Heart right ventricle (tissue), 16 donors: ENCODE measurements at places on chromosomes 4 and X. TPM values are rescaled to one million over a fixed set of nuclear protein-coding genes. Genes with fewer than 3 reads are reported as not detected.
A peak's percentile ranks its signal among the peaks of the same experiment; 100 is the strongest.

Gene GPRIN3
- 4.3 TPM for total RNA-seq

Gene PF4V1
- total RNA-seq: not detected

Gene CNGA1
- total RNA-seq: 0.37 TPM

DNA sequence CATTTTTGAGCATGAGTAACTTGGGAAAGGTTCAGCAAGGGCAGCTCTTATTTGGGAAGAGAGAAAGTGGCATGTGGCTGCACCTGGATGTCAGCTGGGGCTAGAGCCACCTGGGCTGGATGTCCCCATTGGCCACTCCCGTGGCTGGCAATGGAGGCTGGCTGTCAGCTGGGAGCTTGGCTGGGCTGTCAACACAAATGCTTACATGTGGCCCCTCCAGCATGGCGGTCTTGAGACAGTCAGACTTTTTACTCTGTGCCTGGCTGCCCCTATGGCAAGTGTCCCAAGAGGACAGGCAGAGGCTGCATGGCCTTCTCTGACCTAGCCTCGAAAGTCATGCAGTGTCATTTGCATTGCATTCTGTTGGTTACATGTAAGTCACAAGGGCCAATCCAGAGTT is 99.6 kb downstream of the FAM53A start:
- no peak for DNase-seq

DNA sequence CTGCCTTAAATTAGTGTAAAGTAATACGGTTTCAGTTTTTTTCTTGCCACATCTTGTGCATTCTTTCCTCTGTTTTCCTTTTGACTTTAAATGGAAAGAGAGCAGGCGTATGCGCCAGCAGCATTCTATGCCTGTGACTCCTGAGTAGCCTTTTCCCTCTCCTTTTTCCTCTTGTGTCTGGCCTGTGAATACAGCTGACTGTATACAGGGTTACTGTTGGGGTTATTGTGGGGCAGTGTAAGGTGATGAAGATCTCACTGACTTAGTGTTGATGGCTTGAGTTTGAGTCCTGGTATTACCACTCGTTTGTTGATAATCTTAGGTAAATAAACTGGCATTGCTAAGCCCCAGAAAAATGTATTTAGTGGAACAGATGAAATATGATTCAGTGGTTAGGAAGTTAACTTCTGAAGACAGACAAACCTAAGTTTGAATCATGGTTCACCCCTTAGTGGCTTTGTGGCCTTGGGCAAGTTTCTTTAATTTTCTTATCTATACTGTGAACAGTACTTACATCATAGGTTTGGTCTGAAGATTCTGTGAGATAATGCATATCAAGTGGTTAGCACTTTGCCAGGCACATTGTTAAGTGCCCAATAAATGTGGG is 105.1 kb downstream of the FNIP2 start:
- no peak for DNase-seq

DNA sequence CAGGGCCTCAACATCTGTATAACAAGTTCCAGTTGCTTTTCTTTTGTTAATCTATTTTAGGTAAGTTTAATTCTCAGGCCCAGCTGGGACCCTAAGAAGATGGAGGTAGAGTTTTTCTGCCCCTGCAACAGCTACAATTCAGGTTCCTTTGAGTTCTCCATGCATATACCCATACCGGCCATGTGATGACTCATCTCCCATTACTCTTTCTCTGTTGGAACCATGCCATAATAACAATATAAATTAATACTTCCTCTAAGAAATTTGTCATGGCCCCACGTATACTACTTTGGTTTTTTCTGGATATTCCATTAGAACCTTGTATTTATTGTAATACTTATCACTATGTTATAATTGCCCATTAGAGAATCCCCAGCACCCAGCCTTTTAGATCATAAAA is 1.3 kb upstream of the INTU start:
- no peak for DNase-seq

- no peak for DNase-seq
Observed at GRCh38 chr4:44210750-44211149, 237.9 kb downstream of the KCTD8 start.

Gene GAGE12H
- not detected for total RNA-seq

Gene DRD5
- total RNA-seq: not detected

Gene TLR1
- total RNA-seq: 3.1 TPM

GRCh38 chr4:85842540-85842939 is 367.6 kb downstream of the ARHGAP24 start:
- DNase-seq: no peak

- DNase-seq: no peak
Observed at GRCh38 chr4:184288451-184289178, 70.9 kb upstream of the ENPP6 start.

GRCh38 chrX:46576458-46576857 is 2.9 kb downstream of the CHST7 start:
- DNase-seq: no peak

DNA sequence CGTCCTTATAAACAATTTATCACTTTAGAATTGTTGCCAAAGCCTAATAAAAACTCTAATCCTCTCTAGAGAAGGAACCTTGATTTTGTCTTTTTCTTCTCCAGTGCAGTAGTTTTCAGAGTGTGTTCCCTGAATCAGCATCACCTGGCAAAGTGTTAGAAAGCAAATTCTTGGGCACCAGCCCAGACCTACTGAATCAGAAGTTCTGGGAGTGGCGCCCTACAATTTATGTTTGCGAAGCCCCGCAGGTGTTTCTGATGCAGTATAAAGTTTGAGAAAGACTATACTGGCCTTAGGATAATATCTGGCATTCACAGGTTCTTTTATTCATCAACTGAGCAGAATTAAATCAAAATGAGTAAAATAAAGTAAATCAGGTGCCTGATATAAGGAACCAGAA is 645.8 kb upstream of the ATOH1 start:
- DNase-seq: no peak

Gene CFP
- 2.6 TPM for total RNA-seq

GRCh38 chrX:54496517-54496852 is 451 bp upstream of the FGD1 start:
- no peak for DNase-seq

Gene CDX4
- not detected for total RNA-seq

DNA sequence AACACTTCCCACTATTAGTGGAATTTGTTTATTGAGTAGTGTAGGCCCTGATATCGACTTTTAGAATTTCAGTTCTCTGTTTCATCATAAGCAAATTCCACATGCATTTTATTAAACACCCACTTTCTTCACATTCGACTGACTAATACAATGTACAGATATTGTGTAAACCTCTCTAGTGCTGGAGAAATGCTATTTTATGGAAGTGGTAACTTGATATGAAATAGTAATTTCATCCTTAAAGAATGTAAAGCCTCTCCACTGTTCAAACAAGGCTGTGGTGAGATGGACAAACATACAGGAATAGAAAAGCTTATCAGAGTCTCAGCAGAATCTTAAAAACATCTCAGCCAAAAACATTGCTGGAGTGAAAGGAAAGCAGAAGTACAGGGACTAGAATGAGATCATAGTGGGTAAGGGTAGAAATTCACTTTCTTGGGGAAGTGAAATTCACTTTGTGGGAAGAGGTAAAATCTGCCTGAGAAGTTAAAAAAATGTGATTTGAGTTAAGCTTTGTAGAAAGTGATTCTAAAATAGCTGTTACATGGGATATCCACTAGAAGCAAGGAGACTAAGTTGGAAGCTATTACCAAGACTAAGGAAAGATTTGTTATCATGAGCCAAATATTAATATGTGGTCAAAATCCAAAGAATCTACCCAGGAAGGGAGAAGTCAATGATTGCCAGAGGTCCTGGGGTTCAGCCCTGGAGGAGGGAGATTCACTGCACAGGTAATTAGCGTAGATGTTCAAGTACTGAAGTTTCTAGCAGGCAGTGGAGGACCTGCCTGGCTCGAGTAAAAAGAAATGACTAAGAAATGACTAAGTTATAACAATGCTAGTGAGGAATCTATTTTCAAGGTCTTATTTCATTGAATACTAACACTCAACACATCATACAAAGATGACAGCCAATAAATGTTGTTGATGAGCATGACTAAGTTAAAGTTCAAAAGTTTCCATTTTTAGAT is 398.3 kb upstream of the FAM47C start:
- no peak for DNase-seq

Gene RHOXF1
- 0.44 TPM for total RNA-seq

Gene PYURF
- total RNA-seq: 47.6 TPM

DNA sequence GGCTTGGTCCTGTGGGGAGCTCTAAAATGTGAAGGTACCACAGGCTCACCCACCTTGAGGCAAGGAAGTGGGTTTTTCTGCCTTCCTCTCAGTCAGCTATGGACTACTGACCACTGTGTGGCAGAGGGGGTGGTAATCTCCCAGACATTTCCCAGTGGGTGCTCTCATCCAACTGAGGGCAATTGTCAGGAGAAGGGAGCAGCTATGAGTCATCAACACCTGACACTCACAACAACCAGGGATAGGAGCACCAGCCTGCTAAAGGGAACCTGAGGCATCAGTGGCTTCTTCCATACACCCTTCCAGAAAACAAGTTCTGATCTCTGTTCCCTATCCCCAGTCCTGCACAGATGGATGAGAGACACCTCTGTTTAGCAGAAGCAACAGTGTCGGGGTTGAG is 468.8 kb downstream of the BCOR start:
- DNase-seq: no peak

- no peak for DNase-seq
Observed at GRCh38 chrX:26851981-26852380, 611.2 kb downstream of the PPP4R3C start.

DNA sequence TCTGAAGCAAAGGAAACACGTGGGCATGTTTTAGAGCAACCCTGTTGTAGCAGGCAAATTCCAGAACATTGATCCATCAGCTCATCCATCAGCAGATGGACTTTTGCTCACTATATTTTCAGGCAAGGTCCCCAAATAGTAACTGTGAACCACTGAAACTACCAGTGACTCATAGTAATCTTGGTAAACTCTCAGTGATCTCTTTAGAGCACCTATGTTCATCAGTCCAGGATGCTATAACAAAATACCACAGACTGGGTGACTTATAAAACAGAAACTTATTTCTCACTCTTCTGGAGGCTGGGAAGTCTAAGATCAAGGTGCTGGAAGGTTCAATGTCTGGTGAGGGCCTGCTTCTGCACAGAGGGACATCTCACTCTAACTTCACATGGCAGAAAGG is 28.9 kb upstream of the BTC start:
- DNase-seq: no peak

- DNase-seq: no peak
Observed at GRCh38 chrX:97326456-97326855, 442.7 kb downstream of the RPA4 start.

Gene MAGEA4
- total RNA-seq: not detected

DNA sequence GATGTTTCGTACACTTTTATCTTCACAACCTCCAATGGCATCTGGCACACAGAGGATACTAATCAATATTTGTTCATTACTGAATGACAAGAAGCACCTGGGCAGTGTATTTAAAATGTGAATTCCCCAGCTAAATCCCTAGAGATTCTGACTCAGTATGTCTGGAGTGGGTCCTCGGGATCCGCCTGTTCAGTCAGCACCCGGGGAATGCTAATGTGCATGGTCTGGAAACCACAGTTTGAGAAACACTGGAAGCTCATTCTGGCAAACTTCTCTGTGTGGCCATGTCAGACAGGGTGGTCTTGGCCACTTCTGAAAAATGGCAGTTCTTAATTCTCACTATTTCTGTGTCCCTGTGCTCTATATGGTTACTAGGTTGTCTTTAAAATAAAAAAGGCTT is 138.8 kb upstream of the VCX start:
- no peak for DNase-seq

DNA sequence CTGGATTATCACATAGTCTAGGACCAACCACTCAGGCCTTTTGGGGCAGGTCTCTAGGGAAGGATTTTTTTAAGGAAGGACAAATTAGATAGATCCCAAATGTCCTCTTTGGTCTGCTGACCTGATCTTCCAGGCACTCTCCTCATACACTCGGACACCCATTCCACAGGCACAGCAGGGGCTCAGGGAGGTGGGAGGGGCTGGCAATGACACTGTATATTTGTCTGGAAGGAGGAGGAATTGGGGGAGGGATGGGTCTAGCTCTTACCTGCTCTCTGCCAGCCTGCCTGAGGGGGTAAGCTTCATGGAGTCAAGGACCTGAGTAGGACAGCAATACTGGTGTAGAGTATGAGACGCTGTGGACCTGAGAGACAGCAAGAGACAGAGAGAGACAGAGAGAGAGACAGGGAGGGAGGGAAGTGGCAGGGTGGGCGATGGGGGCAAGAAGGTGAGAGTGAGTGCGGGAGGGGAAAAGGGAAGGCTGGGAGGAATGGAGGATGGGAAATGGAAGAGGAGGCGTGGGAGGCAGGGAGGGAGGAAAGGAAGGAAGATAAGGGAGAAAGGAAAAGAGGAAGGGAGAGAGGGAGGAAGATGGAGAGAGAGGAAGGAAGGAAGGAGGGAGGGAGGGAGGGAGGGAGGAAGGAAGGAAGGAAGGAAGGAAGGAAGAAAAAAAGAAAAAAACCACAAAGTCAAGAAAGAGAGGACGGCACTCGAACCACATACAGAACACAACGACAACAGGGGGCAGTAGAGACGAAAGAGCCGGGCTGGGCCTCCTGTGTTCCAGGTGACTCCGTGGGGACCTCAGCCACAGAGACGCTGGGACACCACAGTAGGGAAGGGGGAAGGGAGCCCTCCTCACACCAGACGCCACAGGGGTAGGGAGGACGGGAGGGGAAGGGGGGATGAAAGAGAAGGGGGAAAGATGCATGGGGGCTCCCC is 1.8 kb downstream of the IQSEC2 start:
- no peak for DNase-seq

DNA sequence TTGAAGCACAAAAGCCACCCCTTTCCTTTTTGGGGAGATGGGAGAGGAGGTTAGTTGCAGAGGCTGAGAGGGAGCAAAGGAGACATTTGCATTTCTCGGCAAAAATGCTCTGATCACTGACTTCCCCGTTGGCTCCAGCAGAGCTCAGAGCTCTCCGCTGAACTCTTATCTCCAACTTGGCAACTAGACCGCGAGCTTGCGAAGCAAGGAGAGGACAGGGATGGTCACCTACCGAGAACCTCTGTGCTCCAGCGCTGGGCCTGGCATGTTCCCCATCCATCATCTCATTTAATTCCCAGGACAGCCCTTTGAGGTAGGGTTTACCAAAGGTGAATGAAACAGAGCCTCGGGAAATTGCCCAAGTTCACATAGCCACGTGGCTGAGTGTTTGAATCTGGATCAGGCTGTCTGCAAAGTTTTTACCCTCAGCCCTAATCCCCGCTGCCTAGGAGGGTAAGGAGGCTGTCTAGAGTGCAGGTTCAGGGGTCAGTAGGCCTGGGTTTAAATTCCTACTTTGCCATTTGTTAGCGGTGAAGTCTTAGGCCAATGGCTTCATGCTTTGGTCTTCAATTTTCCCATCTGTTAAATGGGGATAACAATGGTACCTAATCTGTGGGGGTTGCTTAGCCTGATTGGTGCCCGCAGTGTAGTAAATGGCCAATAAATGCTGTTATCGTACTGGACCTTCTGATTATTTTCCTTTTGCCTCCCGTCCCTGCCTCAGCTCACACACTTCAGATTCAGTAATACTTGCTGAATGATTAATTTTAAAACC is 3.8 kb upstream of the CITED1 start:
- DNase-seq: no peak

- peak; percentile 49 for DNase-seq
Observed at GRCh38 chr4:150402871-150403272, 179.1 kb upstream of the MAB21L2 start.

DNA sequence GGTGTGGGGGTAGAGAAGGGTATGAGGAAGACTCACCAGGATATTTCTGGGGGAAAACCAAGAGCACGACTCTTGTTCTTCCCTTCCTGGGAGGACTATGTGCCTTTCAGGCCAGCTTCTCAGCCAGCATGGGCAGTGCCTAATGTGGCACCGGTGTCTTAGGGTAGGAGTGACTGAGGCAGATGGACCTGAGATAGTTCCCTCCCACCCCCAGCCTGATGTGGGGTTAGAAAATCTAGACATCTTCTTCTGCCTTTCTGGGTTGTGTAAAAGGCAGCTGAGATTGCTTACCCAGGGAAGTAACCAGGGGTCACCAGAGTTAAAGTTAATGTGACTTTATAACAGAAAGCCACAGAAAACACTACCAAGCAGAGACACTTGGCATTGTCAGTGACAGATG is 127.3 kb downstream of the TMA16 start:
- no peak for DNase-seq
